Activated naive CD8-positive, alpha-beta T cell treated with anti-CD3 and anti-CD28 coated beads, Interleukin-2, amount 50 U/mL, for 24 hours (primary cell): ENCODE measurements at places on chromosomes 4 and X.

GRCh38 chr4:1410491-1411325 lies 4.5 kb upstream of the NKX1-1 start:
- DNase-seq: peak; percentile 70

DNA sequence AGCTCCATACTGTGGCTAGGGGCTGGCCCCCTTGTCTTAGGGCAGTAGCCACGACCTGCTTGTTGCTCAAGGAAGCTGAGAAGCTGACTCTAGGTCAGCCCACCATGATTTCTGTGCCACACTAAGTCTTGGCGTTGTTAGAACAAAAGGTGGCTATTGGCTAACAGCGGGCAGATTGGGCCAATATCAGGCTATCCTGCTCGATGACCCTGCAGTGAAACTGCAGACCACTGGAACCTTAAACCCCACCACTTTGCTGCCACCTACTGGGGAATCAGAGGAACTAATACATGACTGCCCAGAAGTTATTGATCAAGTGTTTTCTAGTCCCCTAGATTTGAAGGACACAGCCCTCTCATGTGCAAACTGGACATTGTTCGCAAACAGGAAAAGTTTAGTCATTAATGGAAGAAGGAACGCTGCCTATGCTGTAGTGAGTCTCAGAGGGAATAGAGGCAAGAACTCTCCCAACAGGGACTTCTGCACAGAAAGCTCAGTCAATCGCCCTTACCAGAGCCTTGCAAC lies 17.0 kb upstream of the PAPSS1 start:
- peak; percentile 50 for DNase-seq

- DNase-seq: no peak
These were observed 183.7 kb upstream of the BCOR start for GRCh38 chrX:40281336-40282005.

DNA sequence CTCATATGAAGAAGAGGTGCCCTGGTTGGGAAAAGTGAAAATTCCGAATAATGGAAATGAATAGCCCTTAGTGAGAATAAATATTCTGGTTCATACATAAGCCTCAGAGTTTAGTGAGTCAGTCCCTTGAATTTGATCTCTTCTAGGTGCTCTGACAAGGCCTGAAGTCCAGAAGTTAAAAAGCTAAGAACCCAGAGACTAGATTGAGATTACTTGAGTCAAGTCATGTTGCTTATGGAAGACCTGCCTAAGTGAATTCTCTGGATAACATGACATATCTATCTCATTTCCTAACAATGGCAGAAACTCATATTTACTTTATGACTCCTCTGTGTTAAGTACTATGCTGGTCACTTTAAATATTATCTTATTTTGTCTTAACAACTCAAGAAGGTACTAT lies 10.5 kb upstream of the PRSS48 start:
- DNase-seq: no peak

GRCh38 chr4:158667651-158668198 lies 4.0 kb downstream of the C4orf46 start:
- DNase-seq: peak; percentile 33

DNA sequence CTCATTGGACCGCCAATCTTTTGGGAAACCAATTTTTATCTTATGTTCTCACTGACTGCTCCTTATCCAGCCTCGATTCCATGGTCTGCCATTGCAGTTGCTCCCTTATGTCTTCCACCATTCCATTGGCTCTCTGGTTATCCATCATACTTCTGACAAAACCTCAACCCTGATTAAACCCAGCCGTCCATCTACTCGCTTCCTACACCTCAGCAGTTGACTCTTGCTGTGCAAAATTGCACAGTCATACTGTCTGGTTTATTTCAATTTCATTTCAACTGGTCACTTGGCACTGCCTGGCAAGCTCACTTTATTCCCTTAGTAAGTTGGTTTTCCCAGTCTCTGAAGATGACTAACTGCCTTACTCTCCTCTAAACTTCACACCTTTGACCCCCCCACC lies 26.2 kb downstream of the ARL9 start:
- DNase-seq: no peak

- no peak for DNase-seq
These were observed 35.0 kb upstream of the MAML3 start for GRCh38 chr4:140188975-140189374.

- no peak for DNase-seq
These were observed 64.8 kb downstream of the GLRA3 start for GRCh38 chr4:174764105-174764729.

- DNase-seq: no peak
These were observed 74.1 kb upstream of the UCP1 start for GRCh38 chr4:140642674-140643437.

- no peak for DNase-seq
These were observed 35.6 kb downstream of the FAM193A start for GRCh38 chr4:2572076-2572475.

DNA sequence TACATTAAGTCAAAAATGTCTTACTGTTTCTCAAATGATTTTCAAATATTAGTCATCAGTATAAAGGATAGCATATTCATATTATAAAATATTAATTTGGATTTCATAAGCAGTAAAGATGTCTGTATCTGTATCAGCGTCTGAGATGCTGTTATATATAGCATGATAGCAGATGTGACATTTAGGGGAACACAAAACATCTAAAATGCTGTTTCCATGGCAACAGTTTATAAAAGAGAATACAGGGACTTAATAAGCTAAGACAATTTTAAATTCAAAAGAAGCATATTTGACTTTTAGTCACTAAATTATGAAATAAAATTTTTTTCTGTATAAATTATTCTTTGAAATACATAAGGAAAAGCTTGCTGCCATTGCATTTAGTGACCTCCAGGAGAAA lies 432.2 kb downstream of the PDGFC start:
- no peak for DNase-seq

- no peak for DNase-seq
These were observed 456 bp downstream of the SNX12 start for GRCh38 chrX:71067712-71068043.

DNA sequence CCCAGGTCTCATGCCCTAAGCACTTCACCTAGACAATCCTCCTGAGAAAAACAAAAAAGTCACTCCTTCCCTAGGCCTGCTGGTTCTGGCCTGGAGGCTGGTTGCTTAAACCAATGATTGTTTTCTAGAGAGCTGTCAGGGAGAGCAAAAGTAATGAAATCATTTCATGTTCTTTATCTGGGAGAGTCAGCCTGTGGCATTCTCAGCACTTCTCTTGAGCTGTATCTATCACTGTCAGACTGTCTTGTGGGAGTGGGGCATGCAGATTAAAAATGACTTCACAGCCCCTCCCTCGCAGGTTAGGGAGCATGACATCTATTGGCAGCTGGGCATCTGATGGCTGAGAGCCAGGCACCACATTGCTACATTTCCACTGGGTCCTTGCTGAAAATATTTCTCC lies 20.4 kb upstream of the TMEM154 start:
- no peak for DNase-seq

- DNase-seq: no peak
These were observed 40.7 kb downstream of the MTTP start for GRCh38 chr4:99615170-99615820.

DNA sequence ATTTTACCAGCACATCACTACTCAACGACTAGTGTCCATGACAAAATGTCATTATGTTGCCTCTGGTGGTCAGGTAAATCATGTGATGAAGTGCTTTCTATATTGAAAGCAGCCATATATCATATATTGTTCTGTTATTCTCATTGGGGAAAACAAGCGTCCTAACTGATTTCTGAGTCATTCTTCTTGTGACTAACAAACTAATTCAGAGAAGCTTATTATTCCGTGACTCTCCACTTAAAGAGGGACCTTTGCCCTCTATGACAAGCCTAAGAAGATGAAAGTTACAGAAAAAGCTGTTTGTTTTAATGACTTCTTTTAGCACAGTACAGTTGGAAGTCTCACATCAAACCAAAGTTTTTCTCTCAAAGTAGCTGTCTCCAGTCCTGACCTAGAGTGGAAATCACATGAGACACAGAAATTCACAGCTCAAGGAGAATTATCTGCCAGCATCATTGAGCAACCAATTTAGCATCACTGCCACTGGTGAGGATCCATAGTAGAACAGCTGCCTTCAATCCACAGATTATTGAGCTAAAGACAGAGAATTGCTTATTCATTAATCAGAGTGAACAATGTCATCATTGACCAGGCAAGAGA lies 36.4 kb downstream of the ASB9 start:
- DNase-seq: no peak

- no peak for DNase-seq
These were observed 218.1 kb downstream of the TLL1 start for GRCh38 chr4:166091146-166091545.

DNA sequence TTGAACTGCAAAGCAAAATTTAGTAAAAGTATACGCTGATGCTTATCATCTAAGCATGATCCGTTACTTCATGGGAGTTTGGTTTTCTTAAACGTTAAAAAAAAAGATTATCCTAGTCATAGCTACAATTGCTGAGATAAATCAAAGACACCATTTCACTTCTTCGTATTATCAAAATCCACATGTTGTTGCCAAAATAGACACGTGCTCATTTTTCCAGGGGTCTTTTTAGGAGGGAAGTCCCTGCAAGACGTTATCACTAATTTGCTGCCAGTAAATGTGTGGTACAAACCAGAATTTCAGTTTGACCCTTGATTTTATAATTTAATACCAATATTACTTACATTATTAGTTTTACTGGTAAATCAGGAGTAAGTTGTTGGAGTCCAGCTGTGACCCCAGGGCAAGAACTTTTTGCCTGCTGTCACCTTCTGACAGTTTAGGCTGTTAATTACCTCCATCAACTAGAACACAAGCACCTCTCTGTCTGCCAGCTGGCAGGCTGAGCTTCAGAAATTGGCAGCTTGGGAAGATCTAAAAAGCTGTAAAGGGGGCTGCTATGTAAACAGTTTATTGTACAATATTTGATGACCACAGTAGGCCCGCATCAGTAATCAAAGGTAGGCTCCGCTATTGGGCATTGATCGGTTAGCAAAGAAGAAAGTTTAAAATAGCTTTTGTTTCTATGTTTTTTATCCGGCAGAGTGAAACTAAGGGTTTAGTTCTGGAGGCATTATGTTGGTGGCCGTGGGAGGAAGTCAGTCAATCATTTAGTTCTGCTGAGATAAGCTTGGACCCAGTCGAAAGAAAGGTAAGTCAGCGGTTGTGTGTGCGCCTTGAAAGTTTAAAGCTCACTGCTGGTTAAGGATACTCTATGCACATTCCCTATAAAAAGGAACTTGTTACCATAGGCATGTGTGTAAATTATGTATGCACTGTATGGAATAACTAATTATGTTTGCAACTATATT lies 196.4 kb downstream of the FBXO8 start:
- DNase-seq: no peak

- DNase-seq: no peak
These were observed 223.5 kb downstream of the AFAP1 start for GRCh38 chr4:7716010-7716721.

- DNase-seq: no peak
These were observed 238.9 kb downstream of the PALLD start for GRCh38 chr4:168735735-168736134.

DNA sequence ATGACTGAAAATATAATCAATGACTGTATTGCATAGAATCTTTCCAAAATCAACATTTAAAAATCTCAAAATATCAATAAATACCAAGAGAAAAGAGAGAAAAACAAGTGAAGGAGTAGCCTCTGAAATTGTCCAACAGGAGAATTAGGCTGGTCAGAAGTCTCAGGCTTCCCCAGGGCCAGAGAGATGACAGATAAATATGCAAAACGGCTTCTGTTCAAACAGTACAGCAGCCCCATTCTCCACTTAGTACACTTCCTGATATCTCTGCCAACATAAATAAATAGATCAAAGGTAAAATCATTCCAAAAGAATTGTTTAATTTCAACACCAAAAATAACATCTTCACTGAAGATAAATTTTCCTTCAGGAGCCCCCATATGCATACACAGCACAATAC lies 204.7 kb upstream of the GABRA2 start:
- no peak for DNase-seq

GRCh38 chr4:19224820-19225219 lies 1026.9 kb upstream of the SLIT2 start:
- no peak for DNase-seq

DNA sequence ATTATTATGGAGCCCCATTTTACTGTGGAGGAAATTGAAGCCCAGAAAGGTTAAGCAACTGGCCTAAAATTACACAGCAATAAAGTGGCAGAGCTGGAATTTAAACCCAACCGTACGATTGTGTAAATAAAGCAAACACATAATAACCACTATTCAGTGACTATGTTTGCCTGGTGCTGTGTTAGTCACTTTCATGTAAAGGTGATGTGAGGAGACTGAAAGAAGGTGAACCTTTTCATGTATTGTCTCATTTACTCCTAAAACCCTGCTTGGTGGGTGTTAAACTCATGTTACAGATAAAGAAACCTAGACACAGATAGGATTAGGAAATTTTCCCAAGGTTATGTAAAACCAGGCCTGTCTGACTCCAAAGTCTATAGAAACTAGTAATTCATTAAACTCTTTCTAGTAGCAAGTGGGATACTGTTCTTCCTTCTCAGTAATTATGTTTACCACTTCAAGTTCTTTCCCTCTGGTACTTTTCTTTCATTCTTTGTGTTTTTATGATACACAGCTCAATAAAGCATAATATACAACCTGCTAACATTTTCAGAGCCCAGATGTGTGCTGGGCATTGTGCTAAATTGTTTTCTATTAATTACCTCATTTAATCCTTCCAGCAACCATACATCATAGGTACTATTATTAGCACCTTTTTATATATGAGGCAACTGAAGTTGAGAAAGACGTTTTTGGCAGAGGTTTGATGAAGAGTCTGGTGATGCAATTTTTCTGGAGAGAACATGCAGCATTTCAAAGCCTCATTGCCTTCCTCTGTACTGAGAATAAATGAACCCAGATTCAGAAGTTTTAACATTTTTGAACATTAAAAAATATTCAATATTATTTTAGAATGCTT lies 202.7 kb downstream of the SPRY1 start:
- DNase-seq: no peak

DNA sequence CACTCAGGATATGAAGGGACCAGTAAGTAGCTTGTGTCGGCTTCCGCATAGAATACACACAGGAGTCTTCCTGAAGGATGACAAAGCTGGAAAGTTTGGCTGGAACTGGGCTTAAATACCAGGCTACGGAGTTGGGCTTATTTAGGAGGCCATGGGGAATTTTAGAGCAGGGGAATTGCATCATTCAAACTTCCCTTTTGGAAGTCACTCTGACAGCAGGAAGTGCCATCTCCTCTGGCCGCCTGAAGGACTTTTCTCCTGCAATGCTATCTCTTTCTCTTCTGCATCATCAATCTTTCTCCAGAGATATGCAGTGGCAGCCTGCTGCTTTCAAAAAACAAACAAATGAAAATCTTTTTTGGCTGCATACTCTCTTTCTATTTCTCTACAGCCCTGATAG lies 48.4 kb upstream of the PAK3 start:
- DNase-seq: no peak

GRCh38 chr4:123450393-123450792 lies 53.8 kb downstream of the SPRY1 start:
- DNase-seq: no peak

DNA sequence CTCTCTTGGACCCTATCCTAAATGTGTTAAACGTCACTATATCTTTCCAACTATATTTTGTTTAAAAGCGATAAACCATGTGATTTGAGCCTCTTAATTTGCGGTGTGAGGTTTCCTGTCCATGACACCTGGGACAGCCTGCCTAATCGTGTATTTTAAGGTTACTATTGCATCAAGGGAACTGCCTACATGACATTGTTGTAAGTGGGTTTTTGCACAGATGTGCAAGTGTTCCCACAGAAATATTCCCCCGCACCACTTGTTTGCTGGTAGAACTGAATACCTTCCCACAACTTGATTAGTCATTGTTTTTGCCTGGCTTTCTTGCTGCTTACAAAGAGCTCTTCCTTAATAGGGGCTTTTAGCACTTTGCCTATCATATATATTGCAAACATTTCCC lies 5.1 kb upstream of the FAM184B start:
- DNase-seq: no peak

- no peak for DNase-seq
These were observed 976.2 kb downstream of the FSTL5 start for GRCh38 chr4:161187569-161187968.
